ENCODE measurements at places on chromosomes 5 and 9. TPM values are rescaled to one million over a fixed set of nuclear protein-coding genes. Genes with fewer than 3 reads are reported as not detected.

PRRX2 gene
- total RNA-seq, result not detected

PLAC8L1 gene
- 0.94 TPM for total RNA-seq

TMEM174 gene
- total RNA-seq, result not detected

ZNF454 gene
- not detected for total RNA-seq

LAMC3 gene
- 0.47 TPM for total RNA-seq

LCN15 gene
- not detected for total RNA-seq

ERMP1 gene
- total RNA-seq, result 10.5 TPM

GRCh38 chr5:83562791-83563557, 91.4 kb downstream of the VCAN start:
- H3K36me3 ChIP-seq, result no peaks in the 10 kb centered on the region
- H3K4me1 ChIP-seq, result no peaks in the 10 kb centered on the region
- H3K27ac ChIP-seq, result no peak overlapping the region
- no peak overlapping the region for H3K4me3 ChIP-seq
- DNase-seq, result no peak
- H3K27me3 ChIP-seq, result peaks cover 74% of the 10 kb centered on the region

GRCh38 chr9:109751253-109751652, 28.7 kb upstream of the PALM2AKAP2 start:
- H3K4me1 ChIP-seq, result no peaks in the 10 kb centered on the region
- H3K36me3 ChIP-seq, result no peaks in the 10 kb centered on the region
- DNase-seq, result no peak
- H3K4me3 ChIP-seq, result no peak overlapping the region

GRCh38 chr9:85215961-85216360, 525.8 kb downstream of the AGTPBP1 start:
- no peaks in the 10 kb centered on the region for H3K36me3 ChIP-seq
- no peak overlapping the region for H3K27ac ChIP-seq
- no peak overlapping the region for H3K4me3 ChIP-seq
- H3K4me1 ChIP-seq, result no peaks in the 10 kb centered on the region
- peaks cover 2% of the 10 kb centered on the region for H3K27me3 ChIP-seq
- DNase-seq, result no peak

DNA sequence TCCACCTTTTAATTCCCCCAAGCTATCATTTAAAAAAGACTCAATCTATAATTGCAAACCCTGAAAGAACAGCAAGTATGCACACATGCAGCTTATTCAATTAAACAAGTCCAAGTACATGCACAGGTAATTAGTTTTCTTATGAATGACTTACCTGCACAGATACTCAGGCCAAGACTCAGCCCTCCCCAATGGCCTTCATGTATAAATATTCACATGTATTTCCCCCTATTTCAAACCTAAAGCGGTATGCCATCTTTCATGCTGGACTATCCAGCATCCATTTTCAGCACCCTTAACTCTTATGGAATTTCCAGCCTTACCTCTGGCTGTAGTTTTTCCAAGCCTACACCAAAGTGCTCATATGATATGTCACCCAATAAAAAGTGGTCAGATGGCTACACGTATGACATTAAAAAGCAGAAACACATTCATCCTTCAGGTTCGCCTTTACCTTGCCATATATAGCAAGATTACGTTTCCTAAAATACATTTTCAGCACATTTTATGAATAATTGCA, 205.5 kb downstream of the MEF2C start:
- peaks cover 77% of the 10 kb centered on the region for H3K27me3 ChIP-seq
- H3K4me3 ChIP-seq, result peak overlapping the region; percentile 2
- H3K36me3 ChIP-seq, result peaks cover 7% of the 10 kb centered on the region

GRCh38 chr5:115179030-115179393, 9.3 kb upstream of the TRIM36 start:
- H3K4me3 ChIP-seq, result peak overlapping the region; percentile 33
- peaks cover 3% of the 10 kb centered on the region for H3K36me3 ChIP-seq
- H3K4me1 ChIP-seq, result peaks cover 5% of the 10 kb centered on the region
- H3K27ac ChIP-seq, result no peak overlapping the region

GRCh38 chr5:131766689-131767088, 30.1 kb downstream of the FNIP1 start:
- no peak for DNase-seq
- peaks cover 34% of the 10 kb centered on the region for H3K4me1 ChIP-seq
- H3K36me3 ChIP-seq, result peaks cover 2% of the 10 kb centered on the region
- H3K27ac ChIP-seq, result no peak overlapping the region

DNA sequence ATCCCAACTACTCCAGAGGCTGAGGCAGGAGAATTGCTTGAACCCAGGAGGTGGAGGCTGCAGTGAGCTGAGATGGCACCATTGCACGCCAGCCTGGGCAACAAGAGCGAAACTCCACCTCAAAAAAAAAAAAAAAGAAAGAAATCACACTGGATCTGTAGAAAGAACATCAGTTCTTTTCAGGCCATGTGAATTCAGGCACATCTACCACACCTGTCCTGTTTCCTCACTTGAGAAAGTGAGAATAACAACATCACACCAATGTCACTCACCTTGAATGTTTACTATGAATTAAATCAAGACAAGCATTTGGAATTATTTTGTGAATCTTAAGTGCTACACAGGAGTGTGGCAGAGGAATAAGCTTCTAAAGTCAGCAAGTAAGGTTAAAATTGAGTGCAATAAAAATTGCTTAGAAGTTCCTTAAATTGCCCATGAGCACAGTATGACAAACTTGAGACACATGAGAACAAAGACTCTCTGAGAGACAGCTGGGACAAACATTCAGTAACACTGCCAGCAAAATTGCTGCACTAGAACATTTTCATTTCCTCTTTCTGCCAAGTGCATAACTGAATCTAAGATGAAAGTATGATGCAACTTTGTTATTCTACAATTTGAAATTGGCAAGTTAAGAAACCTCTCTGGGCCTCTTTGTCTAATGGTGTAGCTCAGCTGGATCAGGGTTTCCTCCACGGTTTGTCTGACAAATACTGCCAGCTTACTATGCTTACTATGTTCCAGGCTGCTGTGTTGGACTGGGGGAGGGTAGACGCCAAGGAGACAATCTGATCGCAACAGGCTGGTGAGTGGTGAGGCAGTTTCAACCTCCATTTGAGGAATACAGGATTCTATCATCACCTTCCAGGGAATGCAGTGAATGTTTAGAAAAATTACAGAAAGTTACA, 1.9 kb upstream of the RIC1 start:
- H3K27me3 ChIP-seq, result no peaks in the 10 kb centered on the region
- peaks cover 2% of the 10 kb centered on the region for H3K36me3 ChIP-seq
- H3K4me3 ChIP-seq, result peak overlapping the region; percentile 99
- DNase-seq, result no peak
- peak overlapping the region; percentile 96 for H3K27ac ChIP-seq

- no peak overlapping the region for H3K4me3 ChIP-seq
- DNase-seq, result no peak
- H3K27ac ChIP-seq, result peak overlapping the region; percentile 69
- H3K36me3 ChIP-seq, result peaks cover 7% of the 10 kb centered on the region
- peaks cover 18% of the 10 kb centered on the region for H3K4me1 ChIP-seq
These were observed 54.9 kb downstream of the RAD23B start for GRCh38 chr9:107337676-107338590.

DNA sequence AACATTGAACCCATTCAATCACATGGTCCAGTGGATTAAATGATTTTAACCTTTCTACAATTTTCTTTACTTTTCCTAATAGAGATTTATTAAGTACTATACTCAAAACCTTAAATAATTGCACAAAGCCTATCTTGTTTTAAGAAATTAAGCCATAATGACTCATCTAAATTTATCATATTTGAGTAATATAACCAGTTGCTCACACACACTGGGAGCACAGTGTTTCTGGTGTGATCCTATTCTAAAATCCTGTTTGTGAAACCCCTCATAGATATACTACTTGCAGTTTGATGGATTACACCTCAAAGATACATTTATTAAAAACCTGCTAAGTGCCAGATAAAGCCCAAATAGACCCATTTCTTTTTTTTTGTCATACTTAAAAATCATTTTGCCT, 668.3 kb upstream of the CDH18 start:
- no peak overlapping the region for H3K4me3 ChIP-seq
- H3K36me3 ChIP-seq, result no peaks in the 10 kb centered on the region
- H3K27ac ChIP-seq, result no peak overlapping the region
- DNase-seq, result no peak
- no peaks in the 10 kb centered on the region for H3K4me1 ChIP-seq
- H3K27me3 ChIP-seq, result no peaks in the 10 kb centered on the region

DNA sequence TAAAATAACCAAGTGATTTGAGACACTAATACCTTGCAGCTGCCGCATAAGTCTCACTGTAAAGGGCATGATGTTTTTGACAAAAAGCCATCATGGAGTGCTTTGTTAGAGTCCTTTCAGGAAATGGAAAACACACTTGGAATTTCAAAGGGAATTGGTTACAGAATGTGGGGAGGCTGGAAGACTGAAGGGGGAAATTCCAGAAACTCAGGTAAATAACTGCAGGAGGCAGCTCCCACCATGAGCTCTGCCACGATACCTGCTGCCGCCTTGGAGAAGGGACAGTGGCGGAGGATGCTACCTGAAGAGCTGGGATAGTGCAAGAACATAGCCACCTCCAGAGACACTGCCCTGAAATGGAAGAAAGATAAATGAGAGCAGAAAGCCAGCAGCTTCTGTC, 66.9 kb downstream of the PRKACG start:
- no peaks in the 10 kb centered on the region for H3K36me3 ChIP-seq
- peaks cover 3% of the 10 kb centered on the region for H3K4me1 ChIP-seq
- H3K27ac ChIP-seq, result no peak overlapping the region
- H3K4me3 ChIP-seq, result no peak overlapping the region
- DNase-seq, result no peak

DNA sequence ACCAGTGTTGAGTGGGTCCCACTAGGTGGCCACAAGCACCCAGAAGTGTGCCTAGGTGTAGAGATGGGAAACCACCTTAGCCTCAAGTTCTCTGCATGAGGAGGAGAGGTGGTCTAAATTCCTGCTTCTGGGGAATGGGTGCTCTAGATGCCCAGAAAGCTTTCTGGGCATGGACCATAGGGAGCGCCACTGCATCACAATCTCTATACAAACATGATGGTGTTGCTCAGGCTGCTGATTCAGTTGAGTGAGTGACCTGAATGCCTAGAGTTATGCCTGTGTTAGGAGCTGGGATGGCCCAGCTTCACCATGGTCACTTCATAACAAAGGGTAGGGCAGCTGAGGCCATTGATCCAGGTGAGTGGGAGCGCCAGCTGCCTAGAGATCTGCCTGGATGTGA, 667.9 kb upstream of the ARRDC3 start:
- H3K4me1 ChIP-seq, result no peaks in the 10 kb centered on the region
- no peak for DNase-seq
- H3K27ac ChIP-seq, result no peak overlapping the region
- H3K27me3 ChIP-seq, result no peaks in the 10 kb centered on the region
- H3K4me3 ChIP-seq, result no peak overlapping the region
- no peaks in the 10 kb centered on the region for H3K36me3 ChIP-seq

DNA sequence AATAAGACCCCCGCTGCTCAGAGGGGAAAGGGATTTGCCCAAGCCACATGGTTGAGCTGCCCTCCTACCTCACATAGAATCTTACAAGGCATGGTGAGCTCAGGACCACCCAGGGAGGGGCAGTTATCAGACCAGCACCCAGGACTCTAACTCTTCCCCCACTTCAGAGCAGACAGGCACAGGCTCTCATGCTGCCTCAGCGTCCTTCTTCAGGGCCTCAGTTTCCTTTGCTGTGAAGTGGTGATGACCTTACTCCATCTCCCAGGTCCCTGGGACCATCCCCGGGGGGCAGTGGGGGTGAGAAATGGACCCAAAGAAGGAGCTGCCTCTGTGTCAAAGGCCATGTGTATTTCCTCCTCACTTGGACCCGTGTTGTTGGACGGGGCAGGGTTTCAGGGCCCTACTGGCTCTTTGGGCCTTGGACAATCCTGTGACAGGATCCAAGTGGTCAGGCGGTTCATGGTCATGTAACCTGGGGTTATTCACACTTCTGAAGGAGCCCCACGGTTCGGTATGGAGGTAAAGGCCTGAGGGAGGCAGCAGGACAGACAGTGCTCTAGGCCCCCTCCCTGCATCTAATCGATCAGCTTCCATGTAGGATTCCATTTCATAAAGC, 31.7 kb upstream of the CSF1R start:
- no peak overlapping the region for H3K4me3 ChIP-seq
- peaks cover 3% of the 10 kb centered on the region for H3K4me1 ChIP-seq
- no peaks in the 10 kb centered on the region for H3K36me3 ChIP-seq
- H3K27me3 ChIP-seq, result peaks cover 16% of the 10 kb centered on the region
- DNase-seq, result no peak

GRCh38 chr5:113042491-113043243, 66.1 kb downstream of the DCP2 start:
- H3K4me3 ChIP-seq, result no peak overlapping the region
- no peak overlapping the region for H3K27ac ChIP-seq
- peaks cover 5% of the 10 kb centered on the region for H3K4me1 ChIP-seq
- DNase-seq, result no peak
- peaks cover 3% of the 10 kb centered on the region for H3K36me3 ChIP-seq

GRCh38 chr5:219991-220390, 1.9 kb downstream of the SDHA start:
- peaks cover 31% of the 10 kb centered on the region for H3K4me1 ChIP-seq
- DNase-seq, result no peak
- H3K27ac ChIP-seq, result peak overlapping the region; percentile 96
- H3K36me3 ChIP-seq, result no peaks in the 10 kb centered on the region

- H3K36me3 ChIP-seq, result no peaks in the 10 kb centered on the region
- peaks cover 6% of the 10 kb centered on the region for H3K27me3 ChIP-seq
- H3K4me3 ChIP-seq, result no peak overlapping the region
- H3K4me1 ChIP-seq, result peaks cover 7% of the 10 kb centered on the region
These were observed 19.7 kb downstream of the PTTG1 start for GRCh38 chr5:160441311-160441781.

DNA sequence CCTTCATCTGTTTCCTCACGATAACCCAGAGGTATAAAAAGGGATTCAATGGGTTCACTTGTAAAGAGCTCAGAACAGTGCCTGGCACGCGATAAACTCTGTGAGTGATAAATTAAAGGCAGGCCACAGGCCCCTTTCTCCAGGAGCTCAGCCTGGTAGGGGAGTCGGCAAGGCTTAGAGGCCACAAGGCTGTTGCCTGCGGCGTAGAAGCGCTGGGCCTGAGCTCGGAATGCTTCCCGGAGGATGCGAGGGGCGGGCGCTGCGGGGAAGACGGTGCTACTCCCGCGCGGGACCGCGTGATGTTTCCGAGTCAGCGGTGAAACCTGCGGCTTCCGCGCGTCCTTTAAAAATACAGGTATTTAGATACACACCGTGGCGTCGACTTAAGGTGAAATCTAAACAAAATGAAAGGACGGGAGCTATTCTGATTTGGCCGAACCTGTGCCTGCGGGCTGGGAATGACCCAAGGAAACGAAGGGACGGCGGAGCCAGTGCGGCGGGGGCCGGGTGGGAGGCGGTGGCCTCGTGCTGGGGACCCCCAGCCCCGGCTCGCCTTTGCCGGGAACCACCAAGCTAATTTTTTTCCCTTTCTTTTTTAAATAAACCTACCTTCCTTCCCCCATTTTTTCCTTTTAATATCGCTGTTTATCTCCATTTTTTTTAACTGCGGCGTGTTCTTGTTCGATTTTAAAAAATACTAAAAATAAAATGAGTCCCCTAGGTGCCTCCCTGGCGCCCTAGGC, 6.2 kb downstream of the NKX2-5 start:
- no peak overlapping the region for H3K27ac ChIP-seq
- peaks cover 80% of the 10 kb centered on the region for H3K27me3 ChIP-seq
- H3K36me3 ChIP-seq, result peaks cover 4% of the 10 kb centered on the region
